ENCODE measurements at places on chromosomes 6 and 20.

DNA sequence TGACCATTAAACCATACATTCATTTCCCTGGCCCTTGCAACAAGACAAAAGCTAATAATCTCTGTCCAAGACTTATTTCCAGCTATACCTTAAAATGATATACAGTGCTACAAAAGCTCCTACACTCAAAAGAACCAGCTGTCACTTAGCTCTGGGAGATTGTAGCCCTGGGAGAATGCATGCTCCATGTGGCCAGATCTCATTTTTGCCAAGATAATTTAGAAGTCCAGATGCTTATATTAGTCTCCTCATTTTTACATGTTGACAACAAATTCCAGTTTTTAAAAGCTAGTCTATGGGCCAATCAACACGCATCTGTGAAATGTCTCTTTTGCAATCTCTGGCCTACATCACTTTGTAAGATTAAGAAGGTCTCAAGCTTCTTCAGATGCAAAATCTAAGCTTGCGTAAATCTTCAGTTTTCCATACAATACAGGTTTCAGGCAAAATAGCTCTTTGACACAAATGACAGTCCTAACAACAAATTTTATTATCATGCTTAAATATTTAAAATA, 27.1 kb downstream of the TASP1 start:
- DNase-seq = no peak

DNA sequence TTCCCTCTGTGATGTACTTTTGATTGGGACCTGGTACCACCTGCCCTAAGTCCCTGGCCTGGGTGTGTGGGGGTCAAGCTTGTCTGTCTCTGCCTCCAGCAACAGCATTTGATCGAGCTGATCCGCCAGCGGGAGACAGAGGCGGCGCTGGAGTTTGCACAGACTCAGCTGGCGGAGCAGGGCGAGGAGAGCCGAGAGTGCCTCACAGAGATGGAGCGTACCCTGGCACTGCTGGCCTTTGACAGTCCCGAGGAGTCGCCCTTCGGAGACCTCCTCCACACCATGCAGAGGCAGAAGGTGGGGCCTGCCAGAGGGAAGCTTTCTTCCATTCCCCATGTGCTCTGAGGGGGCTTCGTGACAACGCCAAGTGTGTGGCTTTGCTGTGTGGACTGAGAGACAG, 5.4 kb downstream of the GID8 start:
- DNase-seq = no peak

DNA sequence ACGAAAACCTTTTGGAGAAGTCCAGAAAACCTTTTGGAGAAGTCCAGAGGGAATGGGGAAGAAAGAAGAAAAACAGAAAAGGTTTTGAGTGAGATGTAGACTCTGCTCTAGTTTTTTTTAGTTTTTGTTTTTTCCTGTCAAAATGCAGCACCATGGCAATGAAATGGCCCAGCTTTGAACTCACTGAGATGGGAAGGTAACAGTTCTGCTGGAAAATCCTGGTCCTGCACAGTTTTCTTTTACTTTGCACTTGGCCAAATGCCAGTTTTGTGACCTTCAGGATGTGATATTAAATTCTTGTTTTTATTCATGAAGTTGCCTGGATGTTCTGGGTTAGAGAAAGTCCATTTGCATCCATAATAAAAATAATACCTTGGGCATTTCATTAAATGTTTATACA, 145.7 kb downstream of the CFAP61 start:
- no peak for DNase-seq

DNA sequence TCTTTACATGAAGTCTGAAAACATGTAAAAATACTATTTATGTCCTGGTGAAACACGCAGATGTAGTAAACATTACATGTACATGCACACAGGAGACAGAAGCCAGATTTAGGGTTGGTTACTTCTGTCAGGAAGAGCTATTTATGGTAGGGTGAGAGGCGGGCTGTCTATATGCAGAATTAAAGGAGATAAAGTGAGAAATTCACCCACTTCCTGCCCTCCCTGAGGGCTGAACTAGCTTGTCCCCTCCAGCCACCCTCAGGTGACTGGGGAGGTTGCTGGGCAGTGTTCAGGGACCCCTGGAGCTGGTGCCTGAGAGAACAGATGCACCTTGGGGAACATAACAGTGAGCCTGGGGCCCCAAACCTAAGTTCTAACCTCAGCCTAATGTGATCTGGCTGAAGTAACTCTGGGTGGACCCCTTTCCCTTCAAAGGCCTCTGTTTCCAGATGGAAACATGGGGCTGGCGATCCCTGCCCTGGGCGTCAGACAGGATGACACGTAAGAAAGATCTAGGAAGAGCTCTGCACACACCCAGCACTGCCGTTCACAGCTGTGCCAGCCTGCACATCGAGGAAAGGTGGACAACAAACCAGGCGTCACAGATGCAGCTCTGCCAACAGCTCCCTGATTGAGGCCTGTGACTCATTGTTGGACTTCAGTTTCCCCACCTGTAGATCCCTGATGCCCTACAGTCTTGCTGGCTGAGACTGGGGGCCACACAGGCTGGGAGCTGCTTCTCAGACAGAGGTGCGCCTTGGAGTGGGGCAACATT, 1.3 kb downstream of the PI16 start:
- no peak for DNase-seq

GRCh38 chr6:57207141-57207540, 15.0 kb downstream of the RAB23 start:
- DNase-seq = no peak

DNA sequence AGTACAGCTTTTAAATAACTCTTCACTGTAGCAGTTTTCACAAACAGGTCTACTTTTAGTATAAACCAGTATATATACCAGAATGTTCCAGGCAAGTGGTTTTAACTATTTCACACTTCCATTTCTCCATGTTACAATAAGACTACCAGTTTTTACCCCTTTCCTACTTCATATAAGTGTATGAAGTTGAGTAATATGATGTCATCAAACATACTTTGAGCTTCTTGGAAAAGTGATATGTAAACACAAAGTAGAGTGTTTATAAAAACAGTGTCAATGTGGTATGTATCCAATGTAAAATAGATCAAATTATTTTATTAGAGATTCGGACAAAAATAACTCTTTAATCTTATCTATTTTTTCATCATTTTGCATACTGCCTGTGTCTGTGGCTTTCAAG, 2.5 kb upstream of the PAQR8 start:
- DNase-seq = no peak

DNA sequence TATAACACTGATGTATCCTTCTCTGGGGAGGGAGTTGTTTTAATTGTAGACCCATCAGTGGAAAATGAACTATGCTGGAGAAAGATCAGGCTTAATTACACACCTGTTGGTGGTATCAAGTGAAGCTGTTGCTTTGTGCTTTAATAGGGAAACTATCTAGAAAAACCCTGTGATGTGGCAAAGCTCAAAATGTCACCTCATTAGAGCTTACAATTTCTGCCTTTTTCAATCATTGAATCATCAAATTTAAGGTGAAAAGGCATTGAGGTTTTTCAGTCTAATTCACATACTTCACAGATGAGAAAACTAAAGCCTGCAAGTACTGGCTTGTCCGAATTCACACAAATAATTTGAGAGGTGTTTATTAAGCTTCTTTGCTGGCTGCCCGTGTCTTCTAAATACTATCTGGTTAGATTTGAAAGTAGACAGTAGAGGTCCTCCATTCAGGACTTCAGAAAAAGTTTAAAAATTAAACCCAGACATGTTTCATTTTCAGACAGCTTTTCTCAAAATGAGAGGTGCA, 143.3 kb upstream of the MAP3K7 start:
- no peak for DNase-seq

DNA sequence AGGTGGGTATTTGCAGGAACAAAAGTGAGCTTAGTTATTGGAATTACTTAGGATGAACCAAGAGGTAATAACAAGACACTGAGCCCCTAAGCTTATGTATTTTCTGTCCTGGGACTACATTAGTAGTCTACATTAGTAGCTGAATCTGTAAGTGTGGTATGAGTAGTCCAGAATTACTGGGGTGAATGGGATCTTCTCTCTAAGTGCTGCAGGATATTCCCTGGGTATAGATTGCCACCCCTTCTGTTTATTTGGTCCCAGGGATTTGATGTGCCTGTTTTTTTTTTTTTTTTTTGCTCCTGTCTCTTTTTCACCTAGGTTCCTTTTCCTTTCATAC, 5.9 kb downstream of the CD2AP start:
- no peak for DNase-seq

DNA sequence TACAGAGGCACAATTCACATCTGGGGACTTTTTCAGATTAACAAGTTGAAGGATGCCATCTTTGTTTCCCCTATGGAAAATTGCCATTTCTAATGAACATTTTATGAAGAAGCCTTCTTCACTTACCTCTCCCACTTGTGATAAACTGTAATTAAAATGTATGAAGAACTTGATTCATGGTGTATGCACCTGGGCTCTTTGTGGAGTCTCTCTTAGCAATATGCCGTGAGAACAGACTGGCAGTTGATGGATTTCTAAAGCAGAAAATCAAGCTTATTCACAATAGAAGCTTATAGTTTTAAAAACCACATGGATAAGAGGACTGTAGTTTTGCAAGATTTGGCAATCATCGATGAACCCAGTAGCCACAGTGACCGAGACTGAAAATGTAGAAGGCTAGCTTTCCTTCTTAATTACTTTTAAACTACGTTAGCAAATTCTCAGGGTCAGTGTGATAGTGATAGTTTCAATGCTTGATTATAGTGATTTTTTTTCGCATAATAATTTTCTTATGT, 270.6 kb downstream of the PRL start:
- no peak for DNase-seq

- no peak for DNase-seq
Measured at GRCh38 chr6:121732641-121733040, 297.2 kb downstream of the GJA1 start.

- no peak for DNase-seq
Measured at GRCh38 chr6:147941143-147941542, 401.5 kb upstream of the SASH1 start.

DNA sequence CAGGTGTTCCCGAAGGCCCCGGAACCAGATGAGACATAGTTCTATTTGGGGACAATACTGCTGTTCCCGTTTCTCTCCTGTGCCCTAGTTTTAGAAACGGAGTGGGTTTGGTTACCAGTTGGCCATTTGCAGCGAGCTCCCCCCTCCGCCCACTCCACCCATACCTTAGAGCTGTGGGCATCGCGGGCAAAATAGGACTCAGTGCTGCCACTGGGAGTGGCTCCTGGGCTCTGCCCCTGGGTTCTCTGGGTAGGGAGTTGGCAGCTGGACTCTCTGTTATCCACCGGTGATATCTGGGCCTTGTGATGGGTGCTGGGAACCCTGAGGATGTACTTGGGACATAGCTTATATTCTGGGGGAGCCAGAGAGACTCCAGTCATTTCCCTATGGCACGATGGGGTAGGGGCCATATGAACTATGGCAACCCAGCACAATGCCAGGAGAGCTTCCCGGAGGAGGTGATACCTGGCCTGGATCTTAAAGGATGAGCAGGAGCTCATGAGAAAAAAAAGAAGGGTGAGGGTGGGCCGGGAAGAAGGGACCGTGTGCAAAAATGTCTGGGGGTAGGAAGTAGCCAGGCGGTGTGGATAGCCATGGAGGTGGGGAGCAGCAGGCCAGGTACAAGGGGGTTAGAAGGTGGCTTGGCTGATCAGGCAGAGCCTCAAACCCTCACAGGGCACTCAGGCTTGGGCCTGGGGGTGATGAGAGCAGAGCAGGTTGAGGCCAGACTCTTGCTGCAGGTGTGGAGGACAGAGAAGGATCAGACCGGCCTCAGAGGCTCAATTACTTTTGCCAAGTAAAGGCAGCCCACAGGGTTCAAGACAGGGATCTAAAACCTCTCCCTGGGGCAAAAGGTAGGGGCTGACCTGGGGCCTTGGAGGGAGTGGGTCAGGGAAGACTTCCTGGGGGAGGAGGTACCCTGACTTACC, 9.6 kb downstream of the SRC start:
- no peak for DNase-seq

GRCh38 chr6:108902382-108902792, 54.2 kb downstream of the ARMC2 start:
- DNase-seq = no peak

GRCh38 chr20:62984666-62985443, 21.9 kb downstream of the BHLHE23 start:
- DNase-seq = no peak

DNA sequence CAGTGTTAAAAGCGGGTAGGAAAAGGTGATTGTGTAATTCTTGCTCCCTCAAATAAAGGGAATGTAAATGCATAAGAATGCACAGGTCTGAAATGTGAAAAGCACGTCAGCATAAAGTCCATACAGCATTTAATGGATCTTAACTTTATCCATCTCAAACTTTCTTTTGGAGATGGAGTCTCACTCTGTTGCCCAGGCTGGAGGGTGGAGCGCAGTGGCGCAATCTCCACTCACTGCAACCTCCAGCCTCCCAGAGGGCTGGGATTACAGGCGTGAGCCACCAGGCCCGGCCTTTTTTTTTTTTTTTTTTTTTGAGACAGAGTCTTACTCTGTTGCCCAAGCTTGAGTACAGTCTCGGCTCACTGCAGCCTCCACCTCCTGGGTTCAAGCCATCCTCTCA, 33.4 kb downstream of the RNASET2 start:
- no peak for DNase-seq

GRCh38 chr6:56850626-56851025, 104.3 kb upstream of the BEND6 start:
- no peak for DNase-seq

DNA sequence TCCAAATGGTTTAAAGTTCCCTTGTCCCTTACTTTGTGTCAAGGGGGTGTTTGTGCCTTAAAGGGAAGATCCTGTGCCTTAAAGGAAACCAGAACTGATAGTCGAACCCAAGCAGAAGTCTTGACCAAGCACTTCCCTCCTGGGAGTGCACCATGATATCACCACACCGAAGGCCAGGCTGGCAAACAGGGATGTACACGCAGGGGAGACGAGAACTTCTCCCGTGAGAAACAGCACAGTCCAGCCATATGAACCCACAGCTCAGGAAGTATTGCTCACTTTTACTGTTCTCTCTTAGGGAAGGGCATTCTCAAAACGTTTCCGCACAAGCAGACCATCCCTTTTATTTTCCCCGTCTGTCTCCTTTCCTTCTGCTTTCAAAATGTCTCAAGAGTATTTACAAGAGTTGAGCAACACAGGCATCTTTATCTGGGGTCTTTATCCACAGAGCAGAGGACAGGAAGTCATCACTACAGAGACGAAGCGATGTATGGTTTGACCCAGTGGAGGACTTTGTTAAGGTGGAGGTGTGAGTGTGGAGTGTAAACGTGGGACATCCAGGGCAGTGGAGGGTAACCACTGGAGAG, 12.8 kb upstream of the SERPINB1 start:
- no peak for DNase-seq

DNA sequence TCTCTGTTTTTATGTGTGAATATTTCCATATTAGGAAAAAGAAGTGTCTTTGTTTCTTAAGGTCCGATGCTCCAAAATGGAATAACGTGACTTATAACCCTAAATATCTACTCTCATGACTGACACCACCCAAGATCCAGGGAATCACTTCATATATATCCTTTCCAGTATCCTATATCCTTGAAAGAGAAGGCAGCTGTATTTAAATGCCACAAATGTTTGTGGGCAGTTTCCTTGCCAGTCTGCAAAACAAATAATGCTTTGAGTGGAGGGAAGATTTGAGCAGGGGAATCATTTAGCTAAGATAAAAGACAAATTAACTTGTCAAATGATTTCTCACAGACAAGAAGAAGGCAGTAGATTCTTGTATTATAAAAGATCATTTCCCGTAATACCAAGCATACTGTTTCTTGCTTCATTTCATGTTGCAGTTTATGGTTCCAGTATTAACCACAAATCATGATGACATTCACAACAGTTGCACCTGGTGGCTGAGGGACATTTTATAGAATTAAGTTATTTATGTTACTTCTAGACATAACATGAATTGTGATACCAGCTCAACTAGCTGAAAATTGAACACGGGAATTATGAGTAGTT, 30.0 kb upstream of the FABP7 start:
- DNase-seq = no peak

All from activated T-helper 9 cell treated with anti-CD3 and anti-CD28 coated beads, Interleukin-2, amount 50 U/mL, for 16 hours (primary cell).